RWPE2 (cell line): ENCODE measurements at places on chromosomes 3 and 15.
A peak's percentile ranks its signal among the peaks of the same experiment; 100 is the strongest.

GRCh38 chr15:38252481-38253350, at the start of gene SPRED1:
TSS of gene SPRED1 (plus strand) at chr15:38252836. CDS start at chr15:38253186, 350 bp downstream.
- DNase-seq = peak; percentile 78

GRCh38 chr3:100932491-100932890, 60.7 kb downstream of the ABI3BP start:
- no peak for DNase-seq

DNA sequence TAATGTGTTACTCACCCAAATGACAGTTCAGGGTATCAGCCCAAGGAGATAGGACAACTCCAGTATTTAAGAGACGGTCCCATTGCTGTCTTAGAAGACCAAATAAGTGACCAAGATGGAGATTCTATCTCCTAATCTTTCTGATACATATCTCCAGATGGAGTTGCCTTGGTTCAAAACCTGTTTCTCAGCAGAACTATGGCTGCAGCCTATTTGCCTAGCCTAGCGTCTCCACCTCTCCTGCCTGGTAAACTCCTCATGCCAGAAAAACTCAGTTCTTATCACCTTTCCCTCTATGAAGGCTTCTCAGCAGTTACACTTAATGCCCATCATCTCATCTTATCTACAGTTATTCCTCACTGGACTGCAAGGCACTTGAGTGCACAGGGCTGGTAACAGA, 1.2 kb upstream of the CSPG5 start:
- DNase-seq = no peak

GRCh38 chr15:81940467-81941451, 105.1 kb downstream of the MEX3B start:
- DNase-seq = no peak

- DNase-seq = no peak
These were observed 9.4 kb upstream of the CSTA start for GRCh38 chr3:122315619-122316018.

DNA sequence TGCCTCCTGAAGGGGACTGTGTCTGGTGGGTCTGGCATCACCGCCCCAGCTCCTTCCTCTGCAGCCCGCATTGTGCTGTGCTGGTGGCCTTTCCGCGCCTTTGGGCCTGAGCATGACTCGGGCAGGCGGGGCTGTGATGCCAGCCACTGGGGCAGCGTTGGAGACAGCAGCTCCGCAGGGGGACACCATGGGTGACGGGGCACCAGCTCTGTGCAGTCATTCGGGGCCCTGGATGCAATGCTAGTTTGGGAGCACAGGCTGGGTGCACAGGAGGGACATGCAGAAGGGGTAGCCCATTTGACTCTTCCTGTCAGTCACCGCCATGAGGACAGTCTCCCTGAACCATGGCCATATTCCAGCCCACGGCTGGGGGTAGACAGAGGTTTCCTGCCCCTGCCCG, 83.8 kb upstream of the SNRPA1 start:
- peak; percentile 57 for DNase-seq

DNA sequence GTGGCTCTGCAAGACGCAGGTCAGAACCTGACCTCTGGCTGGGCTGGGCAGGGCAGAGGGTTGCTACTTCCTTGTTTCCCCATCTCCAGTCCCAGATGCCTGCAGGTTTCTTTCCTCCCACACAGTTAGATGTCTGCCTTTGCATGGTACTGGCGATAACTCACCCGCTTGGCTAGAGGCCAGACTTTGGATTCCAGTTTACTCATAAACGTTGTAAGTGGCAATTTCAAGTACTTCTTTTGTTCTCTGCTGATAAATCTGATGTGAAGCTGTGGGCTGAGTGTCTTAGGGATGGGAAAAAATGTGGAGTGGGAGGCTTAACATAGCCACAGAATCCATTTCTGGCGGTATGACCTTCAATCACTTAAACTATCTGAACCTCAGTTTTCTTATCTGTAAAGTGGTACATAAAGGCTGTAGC, 194.2 kb downstream of the EBLN2 start:
- peak; percentile 61 for DNase-seq
